ENCODE measurements at places on chromosomes 3 and 15.

DNA sequence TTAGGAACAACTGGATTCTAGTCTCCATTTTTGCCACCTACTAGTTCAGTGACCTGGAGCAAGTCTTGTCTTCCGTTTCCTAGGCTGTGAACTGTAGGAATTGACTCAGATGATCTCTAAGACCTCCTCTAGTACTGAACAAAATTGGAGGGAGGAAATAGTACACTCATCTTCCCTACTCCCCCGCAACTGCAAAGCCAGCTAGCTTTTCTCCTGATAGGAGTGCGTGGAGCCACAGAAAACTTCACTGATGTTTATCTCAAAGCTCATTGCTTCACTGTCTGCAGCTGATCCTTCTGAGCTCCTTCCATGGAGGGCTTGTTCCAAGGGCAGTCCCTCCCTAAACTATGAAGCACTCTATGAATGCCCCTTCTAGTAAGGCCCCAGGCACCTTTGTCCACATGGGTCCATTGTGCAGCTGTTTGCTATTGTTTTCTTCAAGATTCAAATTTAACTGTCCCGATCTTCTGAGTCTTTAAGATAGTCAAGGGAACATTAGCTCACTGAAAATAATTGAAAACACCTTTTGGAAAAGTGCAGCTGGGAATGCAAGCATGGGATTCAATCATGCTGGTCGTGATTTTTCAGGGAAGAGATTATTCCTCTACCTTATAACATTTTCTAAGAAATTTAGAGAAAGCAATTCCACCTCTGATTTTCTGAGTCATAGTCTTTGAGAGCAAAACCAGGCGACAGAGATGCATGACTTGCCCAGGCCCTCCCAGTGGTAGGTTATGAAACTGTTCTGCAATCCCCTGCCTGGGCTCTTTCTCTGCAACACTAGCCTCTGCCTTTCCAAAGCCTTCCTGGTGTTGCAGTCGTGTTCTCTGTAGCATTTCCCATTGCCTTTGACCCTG is 24.3 kb downstream of the FILIP1L start:
- no peak for DNase-seq

GRCh38 chr3:11543141-11543947 is 100.4 kb downstream of the VGLL4 start:
- no peak for DNase-seq

DNA sequence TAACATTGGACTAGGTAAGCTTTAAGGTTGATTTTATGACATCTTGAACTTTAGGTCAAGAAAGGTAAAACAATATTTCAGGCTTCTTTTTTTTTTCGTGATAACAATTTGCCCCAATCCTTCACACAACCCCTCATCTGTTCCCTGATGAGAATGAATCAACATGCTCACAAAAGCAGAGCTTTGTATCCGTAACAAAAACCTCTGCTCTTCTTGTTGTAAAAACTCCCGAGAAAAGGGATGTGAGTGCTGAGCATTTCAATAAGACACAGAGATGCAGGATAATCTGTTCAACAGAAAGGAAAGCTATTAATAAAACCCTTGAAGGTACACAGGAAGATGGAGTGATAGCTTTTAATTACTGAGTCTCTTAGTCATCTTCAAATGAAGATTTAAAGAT is 94.3 kb downstream of the RAD18 start:
- DNase-seq = no peak

DNA sequence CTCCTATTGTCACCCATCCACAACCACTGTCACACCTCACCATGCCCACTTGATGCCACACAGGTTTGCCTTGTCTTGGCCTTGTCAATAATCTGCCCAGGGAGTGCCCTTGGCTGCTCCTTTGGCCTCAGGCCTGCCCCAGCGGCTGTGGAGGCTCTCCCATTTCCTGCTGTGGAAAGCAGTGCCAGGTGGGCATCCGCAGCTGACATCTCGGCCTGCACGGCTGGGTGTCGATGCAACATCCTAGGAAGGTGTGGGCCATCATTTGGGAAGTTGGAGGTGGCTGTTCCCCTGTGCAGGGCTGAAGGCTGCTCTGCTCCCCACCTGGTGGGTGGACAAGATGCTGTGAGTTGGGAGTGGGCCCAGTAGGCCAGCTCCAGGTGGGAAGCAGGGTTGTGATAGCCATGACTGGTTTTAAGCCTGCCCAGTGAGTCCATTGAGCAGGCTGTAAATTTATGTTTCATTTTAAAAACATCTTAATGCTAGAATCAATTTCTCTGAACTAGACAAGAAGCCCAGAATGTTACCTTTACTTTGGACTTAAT is 12.5 kb downstream of the DNAH1 start:
- no peak for DNase-seq

DNA sequence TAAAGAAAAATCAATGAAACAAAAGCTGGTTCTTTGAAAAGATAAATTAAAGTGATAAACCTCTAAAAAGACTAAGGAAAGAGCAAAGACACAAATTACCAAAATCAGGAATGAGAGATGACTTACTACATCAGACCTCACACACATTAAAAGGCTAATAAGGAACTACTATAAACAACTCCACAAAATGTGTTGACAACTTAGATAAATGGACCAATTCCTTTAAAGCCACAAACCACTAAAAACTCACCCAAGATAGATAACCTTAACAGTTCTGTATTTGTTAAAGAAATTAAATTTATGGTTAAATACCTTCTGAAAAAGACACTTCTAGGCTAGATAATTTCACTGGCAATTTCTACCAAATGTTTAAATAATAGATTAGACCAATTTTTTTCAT is 170.4 kb downstream of the SMAD6 start:
- no peak for DNase-seq

GRCh38 chr3:53614307-53614706 is 119.9 kb downstream of the CACNA1D start:
- no peak for DNase-seq

DNA sequence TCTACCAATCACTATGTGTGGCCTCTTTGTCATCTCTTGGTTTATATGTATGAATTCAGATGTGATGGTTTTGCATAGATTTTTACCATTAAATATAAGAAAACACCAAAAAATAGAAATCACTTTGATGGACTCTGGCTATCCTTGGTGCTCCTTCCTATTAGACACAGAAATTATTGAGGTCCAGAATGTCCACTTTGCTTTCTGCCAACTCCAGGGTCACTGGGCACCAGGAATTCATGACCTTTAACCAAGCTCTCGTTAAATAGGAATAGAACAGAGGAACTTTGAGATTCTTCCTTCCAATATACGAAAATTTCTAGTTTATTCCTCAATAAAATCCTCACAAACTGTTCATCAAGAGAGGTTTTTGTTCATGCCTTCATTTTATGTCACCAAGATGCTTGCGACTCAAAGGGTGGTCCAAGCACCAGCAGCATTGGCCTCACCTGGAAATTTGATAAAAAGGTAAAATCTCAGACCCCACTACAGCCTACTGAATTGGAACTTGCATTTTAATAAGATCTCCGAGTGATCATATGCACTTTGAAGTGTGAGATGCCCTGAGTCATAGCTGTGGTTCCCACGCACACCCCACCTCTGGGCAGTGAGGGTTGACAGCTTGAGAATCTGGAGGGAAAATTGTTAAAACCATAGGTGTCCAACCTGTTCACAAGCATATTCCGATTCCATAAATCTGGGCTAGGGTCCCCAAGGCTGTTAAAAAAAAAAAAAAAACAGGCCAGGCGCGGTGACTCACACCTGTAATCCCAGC is 286.6 kb downstream of the IL5RA start:
- DNase-seq = no peak

- DNase-seq = no peak
Measured at GRCh38 chr15:81410318-81410753, 36.3 kb upstream of the TMC3 start.

- DNase-seq = no peak
Measured at GRCh38 chr3:15815696-15816095, 17.9 kb upstream of the ANKRD28 start.

DNA sequence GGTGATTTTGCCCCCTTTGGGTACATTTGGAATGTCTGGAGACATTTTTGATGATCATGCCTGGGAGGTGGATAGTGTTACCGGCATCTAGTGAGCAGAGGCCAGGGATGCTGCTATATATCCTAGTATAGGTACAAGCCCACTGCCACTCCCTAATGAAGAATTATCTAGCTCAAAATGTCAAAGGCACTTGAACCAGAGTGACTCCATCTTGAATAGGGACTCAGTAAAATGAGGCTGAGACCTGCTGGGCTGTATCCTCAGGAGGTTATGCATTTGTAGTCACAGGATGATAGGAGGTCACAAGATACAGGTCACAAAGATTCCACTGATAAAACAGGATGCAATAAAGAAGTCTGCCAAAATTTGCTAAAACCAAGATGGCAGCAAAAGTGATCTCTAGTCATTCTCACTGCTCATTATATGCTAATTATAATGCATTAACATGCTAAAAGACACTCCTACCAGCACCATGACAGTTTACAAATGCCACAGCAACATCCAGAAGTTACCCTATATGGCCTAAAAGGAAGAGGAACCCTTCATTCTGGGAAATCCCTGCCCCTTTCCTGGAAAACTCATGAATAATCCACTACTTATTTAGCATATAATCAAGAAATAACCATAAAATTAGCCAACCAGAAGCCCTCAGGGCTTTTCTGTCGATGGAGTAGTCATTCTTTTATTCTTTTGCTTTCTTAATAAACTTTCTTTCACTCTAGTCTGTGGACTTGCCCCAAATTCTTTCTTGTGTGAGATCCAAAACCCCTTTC is 40.0 kb upstream of the FAM3D start:
- no peak for DNase-seq

DNA sequence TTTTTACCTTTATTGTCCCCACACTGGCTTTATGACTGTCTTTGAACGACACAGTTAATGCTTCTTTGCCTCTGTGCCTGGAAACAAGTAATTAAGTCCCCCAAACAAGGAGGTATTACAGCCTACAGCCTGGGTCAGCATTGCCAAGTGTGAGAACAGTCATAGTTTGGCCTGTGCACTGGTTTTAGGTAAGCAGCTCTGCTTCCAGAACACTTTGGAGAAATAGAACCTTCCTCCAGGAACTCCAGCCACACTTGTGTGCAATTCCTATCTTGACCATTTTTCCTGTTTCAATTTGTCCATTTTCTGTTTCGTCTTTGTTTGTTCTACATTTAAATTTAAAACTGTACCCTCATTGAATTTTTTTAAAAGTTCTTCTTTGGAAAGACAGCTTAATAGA is 568.2 kb downstream of the TUSC7 start:
- no peak for DNase-seq

GRCh38 chr15:31062911-31063310 is 38.6 kb downstream of the TRPM1 start:
- no peak for DNase-seq

DNA sequence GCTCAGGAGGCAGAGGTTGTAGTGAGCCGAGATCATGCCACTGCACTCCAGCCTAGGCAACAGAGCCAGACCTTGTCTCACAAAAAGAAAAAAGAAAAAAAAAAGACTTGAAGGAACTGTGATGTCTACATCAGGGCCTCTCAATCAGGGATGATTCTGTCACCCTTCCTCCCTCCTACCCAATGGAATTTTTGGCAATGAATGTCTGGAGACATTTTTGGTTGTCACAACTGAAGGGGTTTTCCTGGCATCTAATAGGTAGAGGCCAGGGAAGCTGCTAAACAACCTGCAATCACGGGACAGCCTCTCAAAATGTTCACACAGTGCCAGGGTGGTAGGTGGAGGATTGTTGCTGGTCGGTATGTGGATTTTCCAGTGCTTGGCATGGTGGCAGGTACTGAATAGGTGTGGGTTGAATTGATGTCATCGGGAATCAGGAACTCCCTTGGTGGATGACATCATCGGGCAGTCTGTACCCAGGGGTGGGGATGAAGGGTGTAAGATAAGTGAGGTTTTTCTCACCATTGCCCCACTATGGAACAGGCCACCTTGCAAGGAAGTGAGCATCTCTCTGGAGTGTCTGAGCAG is 71.3 kb downstream of the MESD start:
- no peak for DNase-seq

DNA sequence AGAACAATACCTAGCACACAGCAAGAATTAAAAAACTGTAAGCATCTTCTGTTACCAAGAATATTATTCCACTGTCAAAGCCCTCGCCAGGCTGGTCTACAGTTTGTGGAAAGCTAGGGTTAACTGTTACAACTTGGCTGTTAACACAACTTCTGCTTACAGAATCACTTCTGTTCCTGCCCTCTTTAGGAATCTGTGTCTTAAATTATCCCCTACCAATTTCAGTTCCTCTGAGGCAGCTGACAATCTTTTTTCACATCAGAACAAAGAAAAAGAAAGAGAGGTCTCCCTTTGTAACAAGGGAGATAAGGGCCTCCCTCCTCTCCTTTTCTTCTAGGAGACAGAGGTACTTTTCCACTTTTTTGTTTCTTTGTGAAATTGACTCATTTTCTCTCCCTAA is 188.9 kb downstream of the FMN1 start:
- no peak for DNase-seq

- DNase-seq = no peak
Measured at GRCh38 chr15:72998226-72998625, 54.0 kb upstream of the NEO1 start.

DNA sequence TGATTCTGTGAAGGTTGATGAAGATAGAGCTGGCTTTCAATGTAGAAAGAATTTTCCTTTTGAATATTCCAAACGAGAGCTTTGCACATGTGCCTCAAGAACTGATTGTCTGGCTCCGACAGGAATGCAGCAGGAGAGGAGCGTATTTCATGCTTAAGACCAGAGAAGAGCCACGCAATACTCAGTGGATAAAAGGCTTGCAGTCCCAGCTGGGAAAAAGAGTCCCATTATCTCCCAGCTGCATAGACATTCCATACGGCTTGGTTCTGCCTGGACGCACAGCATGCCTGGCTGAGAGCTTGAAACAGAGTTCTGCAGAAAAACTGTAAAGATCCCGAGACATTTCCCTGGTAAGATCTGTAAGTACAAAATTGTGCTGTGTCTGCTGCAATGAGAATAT is at the start of gene CNTN6:
TSS of gene CNTN6 (plus strand) at position 254 of the 400 bp plus-strand sequence. CDS start 54,985 bp downstream, outside the sequence.
- no peak for DNase-seq

- DNase-seq = no peak
Measured at GRCh38 chr3:36649125-36649524, 115.2 kb downstream of the DCLK3 start.

DNA sequence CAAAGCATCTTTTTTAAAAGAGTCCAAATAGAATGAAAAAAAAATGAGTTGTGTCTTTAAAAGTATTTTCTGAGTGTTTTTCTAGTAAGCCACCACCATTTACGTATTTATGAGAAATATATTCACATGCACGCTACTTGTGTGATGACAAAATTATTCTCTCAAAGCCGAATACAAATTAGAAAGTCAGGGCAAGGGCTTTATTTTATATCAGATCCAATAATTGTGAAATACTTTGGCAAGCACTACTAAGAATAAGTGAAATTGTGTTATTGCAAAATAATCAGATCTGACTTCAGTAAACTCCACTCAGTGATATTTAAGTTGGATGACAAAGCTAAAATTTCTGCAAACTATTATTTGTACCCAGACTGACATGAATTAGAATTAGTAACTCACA is 589.3 kb upstream of the KCNMB2 start:
- DNase-seq = no peak

Measured in stimulated activated CD4-positive, alpha-beta T cell treated with anti-CD3 and anti-CD28 coated beads, Interleukin-2, amount 100 ng/mL, for 4 hours (primary cell).